ENCODE measurements at places on chromosomes 5 and 9.
A peak's percentile ranks its signal among the peaks of the same experiment; 100 is the strongest.

- no peak for DNase-seq
Measured at GRCh38 chr9:97500263-97500662, 1.2 kb upstream of the TMOD1 start.

DNA sequence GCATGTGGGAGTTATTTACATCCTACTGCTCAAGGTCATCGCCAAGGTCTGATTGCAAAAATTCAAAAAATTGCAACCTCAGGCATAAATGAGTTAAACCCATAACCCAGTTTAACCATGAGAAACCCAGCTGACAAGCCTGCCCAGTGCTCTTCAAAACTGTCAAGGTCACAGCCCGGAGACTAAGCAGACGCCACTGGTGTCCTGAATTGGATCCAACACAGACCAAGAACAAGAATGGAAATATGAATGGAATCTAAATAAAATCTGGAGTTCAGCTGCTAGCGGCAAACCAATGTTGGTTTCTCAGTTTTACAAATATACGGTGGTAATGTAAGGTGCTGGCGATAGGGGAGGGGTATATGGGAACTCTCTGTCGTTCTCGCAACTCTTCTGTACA, 201.5 kb upstream of the MVB12B start:
- DNase-seq, result no peak

- peak; percentile 83 for DNase-seq
Measured at GRCh38 chr5:176619203-176619568, 9.2 kb upstream of the GPRIN1 start.

- no peak for DNase-seq
Measured at GRCh38 chr9:89519366-89519805, 21.5 kb upstream of the SEMA4D start.

- no peak for DNase-seq
Measured at GRCh38 chr9:77598991-77599390, 49.1 kb downstream of the GNA14 start.

GRCh38 chr5:97355775-97356174, 172.7 kb upstream of the RIOK2 start:
- no peak for DNase-seq

GRCh38 chr9:9752722-9753121, 860.1 kb downstream of the PTPRD start:
- no peak for DNase-seq

DNA sequence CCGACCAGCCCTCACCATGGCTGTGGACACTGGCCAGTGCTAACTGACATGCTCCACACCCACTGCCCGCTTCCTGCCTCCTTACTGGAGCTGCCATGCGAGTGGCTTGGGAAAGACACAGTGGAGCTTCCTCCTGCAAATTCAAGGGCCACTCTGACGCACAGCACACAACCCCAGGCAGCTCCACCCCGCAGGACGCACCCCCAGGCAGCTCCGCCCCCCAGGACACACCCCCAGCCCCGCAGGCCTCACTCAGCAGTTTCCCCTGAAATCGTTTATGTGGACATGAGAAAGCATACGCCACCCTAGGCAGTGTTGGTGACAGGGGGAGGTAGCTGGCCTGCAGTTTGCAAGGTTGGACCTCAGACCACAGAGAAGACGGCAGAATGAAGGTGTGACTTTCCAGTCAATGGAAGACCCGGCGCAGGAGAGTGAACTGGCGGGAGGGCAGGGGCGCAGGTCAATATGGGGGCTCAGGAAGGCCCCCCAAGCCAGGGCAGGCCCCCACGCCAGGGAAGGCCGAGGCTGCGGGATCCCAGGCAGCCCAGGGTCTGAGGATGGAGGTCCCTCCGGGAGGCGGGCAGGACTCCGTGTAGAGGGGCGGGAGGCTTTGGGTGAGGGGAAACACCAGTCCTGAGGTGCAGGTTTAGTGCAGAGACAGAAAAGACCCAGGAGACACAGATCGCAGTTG, 21.6 kb downstream of the LPCAT1 start:
- no peak for DNase-seq

DNA sequence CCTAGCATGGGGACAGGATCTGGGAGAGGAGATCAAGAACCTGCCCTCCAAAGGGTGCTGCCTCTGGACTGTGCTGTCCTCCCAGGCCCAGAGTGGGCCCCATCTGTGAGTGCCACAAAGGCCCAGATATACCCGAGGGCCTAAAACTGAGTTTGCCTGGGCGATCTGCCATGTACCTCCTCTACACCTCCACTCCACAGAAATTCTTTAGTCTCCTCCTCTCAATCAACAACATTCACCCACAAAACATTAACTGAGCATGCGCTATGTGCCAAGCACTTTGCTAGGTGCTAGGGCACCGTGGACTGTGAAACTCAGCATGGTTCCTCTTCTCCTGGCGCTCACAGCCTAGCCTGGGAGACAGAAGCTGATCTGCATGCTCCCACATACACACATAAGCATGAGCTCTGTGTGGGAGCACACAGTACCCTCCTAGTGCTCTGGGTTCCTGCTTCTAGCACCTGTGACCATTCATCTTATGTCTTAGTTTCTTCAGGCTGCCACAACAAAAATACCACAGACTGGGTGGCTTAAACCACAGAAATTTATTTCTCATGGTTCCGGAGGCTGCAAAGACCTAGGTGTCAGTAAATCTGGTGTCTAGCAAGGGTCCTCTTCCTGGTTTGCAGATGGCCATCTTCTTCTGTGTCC, 82.0 kb upstream of the FSTL4 start:
- DNase-seq, result no peak

- DNase-seq, result no peak
Measured at GRCh38 chr9:129936222-129936621, 101.0 kb downstream of the USP20 start.

- DNase-seq, result peak; percentile 18
Measured at GRCh38 chr5:11222169-11222568, 461.1 kb upstream of the DAP start.

DNA sequence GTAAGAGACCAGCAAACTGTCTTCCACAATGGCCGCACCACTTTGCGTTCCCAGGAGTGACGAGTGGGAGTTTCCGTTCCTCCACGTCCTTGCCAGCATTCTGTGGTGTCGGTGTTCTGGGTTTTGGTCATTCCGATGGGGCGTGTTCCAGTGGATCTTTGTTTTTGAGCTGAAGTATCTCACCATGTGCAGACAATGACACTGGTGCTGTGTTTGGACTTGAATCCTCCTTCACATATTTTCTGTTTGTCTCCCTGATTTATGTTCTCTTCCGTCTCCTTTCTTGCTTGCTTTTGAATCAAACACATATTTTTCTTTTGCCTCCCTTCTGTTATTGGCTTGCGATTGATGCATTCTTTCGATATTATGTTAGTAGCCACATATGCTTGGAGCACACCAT, 60.8 kb upstream of the IRX4 start:
- DNase-seq, result no peak

DNA sequence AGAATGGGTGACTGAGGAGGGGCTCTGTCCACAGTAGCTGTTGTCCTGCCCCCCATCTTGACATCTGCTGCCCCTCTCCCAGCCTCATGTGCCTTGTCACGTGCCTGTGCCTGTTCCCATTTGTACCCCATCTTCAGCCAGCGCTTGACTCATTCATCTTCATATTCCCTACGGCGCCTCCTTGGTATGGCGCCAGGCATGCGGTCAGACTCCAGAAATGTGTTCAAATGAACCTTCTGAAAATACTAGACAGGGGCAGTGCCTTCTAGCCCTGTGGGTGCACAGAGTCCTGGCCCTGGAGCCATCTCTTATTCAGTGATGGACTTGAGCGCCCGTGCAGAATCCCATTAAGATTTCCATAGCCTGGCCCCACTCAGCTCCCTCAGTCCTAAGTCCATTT, 46.2 kb downstream of the CFAP77 start:
- no peak for DNase-seq

- no peak for DNase-seq
Measured at GRCh38 chr9:114207034-114207810, 51.9 kb downstream of the COL27A1 start.

DNA sequence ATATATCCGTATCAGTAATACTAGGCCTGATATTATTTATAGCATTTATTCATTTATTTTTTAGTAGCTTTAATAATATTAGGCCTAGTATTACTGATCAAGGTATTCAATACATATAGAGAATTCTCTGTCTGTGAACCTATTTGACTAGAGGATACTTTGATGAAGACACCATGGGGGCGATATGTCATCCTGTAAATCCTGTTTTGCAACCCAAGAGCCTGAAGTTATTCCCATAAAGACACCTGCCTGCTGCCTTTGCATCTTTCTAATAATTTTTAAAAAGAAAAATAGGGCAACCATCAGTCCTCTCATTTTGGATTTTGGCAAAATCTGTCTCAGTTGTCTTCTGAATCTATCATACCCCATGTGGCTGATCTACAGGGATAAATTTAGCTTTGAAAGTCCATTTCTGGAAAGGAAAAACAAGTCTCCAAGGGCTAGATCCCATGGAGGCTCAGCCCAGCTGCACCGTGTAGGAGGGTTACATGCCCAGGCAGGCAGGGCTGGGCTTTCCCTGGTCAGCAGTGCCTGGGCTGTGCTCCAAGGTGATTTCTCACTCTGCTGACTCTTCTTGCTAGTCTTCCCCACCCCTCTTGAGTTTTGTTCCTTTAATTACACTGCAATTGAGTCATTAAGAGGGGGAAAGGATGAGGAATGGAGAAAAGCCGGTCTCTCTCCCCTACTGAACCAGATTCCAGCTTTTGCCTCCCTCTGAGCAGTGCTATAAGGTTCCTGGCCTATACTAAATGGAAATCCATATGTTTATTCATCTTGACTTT, 169.0 kb downstream of the TRIM32 start:
- no peak for DNase-seq

DNA sequence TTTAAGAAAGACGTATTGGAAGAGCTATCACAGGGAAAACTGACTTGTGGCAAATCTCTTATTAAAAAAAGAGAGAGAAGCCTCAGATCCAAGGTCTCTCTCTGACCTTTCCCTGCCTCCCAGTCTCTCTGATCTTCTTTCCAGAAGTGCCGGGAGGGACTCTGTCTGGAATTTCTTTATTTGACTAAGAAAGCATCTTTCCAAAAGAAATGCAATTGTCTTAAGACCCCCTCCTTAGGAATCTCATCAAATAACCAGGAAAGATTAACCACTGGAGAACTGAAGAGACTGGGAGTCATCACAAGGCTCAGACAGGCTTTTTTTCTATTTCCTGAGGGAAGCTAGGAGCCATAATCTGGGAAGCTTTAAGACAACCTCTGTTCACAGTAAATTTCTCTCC, 4.6 kb downstream of the C1QTNF3 start:
- no peak for DNase-seq

GRCh38 chr9:1857808-1858207, 157.3 kb upstream of the SMARCA2 start:
- no peak for DNase-seq

- no peak for DNase-seq
Measured at GRCh38 chr5:98755406-98755805, 18.1 kb upstream of the RGMB start.

DNA sequence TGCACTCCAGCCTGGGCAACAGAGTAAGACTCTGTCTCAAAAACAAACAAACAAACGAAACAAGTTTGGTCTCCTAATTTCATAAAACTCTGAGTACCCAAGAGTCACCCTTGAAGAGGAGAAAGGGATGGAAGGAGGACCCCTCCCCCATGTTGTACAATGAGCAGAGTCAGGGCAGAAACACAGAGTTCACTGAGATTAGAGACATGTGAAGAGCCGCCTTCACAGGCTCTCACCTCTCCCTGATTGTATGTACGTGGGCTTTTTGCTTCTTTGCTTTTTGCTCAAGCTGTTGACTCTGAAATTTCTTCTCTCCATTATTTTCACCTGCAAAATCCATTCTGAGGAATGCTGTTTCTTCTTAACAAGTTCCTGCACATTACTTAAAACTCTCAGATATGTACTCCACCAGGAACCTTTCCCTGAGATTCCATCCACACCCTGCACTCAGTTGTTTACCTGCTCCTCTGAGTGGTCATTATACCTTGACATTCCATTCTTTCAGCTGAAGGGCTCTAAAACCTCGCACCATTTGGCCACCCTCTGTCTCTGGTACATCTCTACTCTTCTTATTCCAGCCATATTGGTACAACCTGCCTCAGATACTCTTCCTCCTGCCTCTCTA, 44.4 kb upstream of the ABCA1 start:
- DNase-seq, result no peak

DNA sequence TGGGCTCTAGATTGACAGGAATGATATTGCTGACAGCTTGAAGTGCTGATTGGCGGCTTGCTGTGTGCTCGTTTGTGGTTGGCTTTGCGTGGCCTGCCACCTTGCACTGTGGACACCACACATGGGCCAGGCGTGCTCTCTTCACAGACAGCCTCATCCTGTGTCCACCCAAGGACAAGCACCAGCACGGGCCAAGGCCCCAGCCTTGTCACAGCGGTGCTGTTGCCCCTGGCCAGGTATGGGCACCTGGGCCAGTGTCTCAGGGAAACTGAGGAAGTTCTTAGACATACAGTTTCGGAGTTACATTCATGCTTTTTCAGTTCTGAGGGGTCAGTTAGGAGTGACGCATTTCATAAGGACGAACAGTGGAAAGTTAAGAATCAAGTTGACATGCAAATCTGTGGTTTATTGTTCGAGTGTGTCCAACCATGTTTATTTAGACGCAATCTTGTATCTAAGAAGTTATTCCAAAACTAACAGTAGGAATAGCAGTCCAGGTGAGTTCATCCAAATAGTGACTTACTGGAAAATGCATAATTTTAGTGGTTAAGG, 125.9 kb downstream of the EHMT1 start:
- no peak for DNase-seq

GRCh38 chr5:14323466-14323865, 180.3 kb downstream of the TRIO start:
- DNase-seq, result no peak

DNA sequence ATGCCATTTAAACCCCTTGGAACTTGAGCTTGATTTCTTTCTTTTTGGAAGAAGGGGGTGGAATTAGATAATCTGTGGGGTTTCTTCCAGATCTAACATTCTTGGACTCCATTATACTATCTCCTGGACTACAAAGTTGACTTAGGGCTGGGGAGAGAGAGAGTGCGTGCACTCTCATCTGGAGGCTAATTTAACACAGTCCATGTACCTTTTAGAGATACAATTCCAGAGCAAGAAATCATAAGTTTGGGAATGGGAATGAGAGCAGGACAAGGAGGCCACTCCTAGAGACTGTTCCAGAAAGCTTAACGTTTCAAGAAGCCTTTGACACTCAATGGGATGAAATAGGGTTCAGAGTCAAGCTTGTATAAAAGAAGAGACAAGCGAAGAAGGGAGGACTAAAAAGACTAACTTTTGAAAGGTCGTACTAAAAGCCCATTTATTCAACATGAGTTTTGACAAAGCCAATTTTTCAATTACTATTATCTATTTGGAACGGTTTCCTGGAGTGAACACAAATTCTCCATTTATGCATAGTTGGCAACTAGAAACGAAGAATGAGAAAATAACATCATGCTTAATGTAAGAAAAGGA, 83.4 kb downstream of the ACTL7B start:
- DNase-seq, result no peak

GRCh38 chr9:72786948-72787347, 165.9 kb downstream of the ALDH1A1 start:
- no peak for DNase-seq

Data from midbrain (tissue), 1 donor.